ENCODE measurements at places on chromosomes 3 and 15.

- no peak for DNase-seq
These were observed 213.9 kb downstream of the TBC1D2B start for GRCh38 chr15:77863491-77864105.

DNA sequence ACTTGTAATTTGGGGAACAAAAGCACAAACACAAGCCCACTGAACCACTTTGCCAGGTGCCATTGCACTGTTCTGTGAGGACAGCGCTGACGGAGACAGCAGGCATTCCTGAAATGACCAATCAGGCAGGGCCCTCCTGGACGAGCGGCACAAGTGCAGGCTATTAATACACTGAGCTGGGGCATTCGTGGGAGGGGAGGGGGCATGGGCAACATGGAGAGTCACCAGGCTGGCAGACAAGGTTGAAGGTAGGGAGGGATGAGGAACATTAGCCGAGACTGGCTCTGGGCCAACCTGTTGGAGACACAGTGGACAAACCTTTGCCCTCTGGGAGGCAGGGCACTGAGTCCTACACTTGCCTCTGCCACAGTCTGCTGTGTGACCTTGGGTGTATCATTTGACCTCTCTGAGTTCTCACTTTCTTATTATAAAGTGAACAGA is 45.6 kb downstream of the NOX5 start:
- no peak for DNase-seq

GRCh38 chr15:74977599-74977998 is 17.8 kb upstream of the SCAMP5 start:
- no peak for DNase-seq

GRCh38 chr3:66392966-66393332 is 107.9 kb downstream of the LRIG1 start:
- no peak for DNase-seq

DNA sequence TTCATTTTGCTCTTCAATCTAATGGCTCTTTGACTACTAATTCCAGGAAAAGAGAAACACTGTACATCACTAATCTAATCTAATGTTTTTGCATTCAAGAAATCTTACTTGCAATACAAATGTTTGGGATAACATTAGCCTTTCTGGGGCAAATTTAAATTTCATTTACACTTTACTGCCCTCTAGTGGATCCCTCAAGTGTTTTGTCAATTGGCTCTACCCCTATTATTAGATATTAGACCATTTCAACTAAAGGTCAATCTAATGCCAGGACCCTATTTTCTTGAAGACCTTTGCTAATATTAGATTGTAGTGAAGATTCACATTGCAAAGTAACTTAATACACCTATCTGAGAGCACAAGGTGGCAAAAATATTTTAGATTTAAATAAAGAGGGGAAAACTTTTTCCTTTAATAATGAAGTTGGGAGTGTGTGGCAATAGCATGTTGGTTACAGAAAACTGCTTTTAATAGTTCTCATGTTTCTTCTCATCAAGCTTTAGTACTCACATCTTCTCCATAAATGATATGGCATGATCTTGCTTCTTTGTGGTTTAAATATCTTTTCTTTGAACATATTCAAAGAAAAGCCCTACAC is 5.0 kb downstream of the C2CD4A start:
- no peak for DNase-seq

DNA sequence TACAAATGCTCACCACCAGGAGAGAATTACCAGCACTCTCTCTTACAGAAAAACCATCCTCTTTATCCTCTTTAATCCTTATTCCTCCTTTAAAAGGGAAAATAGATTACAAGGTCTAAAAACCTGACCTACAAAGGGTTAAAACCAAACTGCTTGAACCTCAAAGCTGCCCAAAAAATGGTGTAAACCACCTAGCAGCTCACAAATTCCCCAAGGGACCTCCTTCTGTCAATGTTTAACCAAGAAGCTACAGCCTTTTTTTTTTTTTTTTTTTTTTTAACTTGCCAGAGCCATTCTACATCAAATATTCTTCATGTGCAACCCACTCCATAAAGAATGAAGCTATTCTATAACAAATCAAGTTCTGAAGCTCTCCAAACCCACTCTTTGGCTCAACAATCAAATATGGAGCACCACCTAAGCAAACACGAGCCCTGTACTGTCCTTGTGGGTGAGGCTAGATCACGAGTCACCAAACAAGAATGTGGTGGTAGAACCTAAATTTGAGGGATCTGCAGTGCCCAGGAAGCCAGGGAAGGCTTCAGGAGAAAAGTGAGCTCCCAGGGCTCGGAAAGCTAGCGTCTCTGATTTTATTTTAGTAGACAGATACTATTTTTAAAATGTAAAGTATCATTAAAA is 20.1 kb downstream of the OSBPL10 start:
- no peak for DNase-seq

DNA sequence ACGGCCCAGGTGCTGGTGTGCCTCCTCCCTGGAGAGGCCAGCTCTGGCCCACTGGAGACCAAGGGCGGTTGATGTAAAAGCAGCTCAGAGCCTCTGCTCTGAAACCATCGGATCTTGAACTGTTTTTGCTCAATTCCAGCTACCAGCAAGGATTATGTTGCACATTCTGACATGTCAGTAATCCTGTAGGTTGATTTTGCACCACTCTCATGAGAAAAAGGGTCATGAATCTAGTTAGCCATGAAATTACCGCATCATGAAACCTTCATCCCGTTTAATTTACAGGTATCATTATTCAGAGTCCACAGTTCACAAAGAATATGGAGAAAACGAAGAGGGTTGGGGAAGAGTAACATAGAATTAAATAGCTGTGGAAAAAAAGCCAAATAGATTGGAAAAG is 120.4 kb upstream of the NSMCE3 start:
- DNase-seq: no peak

DNA sequence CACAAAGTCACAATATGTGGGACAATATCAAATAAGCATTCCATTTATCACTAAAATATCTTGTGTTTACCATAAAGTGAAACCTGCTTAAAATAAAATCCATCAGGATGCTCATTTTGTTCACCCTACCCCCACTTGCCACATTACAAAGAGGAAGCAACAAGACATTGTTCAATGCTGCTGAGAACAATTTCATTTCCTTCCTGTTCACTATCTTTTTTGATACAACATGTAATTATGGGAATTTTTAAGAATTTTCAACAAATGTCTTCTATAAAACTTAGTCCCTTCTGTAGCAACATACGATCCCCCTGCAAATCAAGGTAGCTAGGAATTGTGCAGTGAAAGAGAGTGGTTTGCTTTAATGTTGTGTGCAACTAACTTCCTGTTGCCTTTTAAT is 34.9 kb upstream of the GPR160 start:
- DNase-seq: no peak

DNA sequence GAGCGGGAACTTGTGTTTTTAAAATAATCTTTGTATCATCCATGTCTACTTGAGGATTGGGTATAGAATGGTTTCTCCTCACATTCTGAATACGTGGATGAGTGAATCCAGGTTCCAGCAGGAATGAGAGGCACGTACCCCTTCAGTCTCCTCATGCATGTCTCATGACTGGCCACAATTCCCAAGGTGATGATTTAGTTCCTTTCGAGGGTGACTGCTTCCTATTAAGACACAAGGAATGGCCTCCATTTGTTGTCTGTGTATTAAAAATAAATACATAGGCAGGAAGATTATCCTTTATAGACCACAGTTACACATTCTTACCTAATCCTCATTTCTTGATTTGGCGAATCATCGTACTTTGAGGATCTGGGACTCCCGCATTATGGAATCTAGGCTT is 217.0 kb upstream of the LRIG1 start:
- no peak for DNase-seq

DNA sequence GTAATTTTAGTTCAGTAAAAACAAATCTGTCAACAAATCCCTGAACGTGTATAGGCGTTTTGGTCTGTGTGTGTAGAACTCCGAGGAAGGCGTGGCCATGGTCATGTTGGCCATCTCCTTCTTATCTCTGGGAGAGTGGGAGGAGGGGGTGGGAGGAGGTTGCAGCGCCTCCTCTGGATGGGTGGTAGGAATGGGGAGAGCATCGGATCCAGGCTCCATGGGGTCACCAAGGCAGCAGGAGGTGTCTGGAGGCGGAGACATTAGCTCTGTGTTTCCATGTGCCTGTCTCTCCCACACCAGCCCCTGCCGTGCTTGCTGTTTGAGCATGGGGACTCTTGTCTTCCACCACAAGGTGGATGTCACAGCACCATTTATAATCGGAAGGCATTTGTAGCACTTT is 34.5 kb upstream of the TRPM1 start:
- no peak for DNase-seq

Data from activated T-helper 1 cell treated with anti-CD3 and anti-CD28 coated beads, Interleukin-2, amount 50 U/mL, for 16 hours (primary cell).